Glutamatergic neuron (in vitro differentiated cells): ENCODE measurements at places on chromosomes 12 and 14.

DNA sequence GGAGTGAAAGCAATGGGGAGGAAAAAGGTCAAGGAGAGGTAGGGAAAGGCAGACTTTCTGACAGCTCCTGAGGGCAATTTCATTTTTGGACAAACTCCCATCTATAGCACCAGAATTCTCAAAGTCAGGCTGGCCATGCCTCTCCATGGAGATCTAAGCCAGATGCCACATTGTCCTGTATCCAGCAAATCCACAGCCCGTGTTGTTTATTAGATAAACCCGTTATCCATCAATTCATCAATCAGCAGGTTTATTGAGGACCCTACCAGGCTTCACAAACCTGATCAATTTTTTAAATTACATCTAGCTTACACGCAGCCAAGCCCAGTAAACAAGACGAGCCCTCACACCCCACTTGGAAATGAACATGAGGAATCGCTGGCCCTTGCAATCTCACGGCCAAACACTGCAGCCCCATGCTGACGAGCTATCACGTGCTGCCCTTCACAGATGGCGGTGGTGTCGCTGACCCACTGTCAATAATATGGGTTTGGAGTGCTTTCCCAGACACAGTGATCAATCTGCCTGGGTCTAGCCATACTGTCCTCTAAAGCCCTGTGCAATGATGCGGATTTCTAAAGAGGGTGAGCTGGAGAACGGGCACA is 332.9 kb downstream of the DPF3 start:
- no peak for DNase-seq

DNA sequence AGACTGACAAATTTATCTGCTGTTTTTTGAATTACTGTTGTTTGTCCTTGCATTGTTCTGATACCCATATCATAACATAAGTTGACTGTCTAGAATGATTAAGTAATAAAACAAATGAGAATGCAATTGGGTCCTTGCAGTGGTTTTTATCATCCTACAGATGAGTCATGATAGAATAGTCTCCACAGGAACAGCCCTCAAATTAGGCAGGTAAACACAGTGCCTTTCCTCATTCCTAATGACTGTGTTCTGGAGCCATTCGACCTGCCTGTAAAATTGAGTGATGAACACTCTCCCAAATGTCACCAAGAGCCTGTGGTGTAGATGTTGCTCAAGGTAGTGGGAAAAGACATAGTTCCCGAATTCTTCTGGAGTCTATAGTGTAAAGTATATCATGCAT is 12.3 kb downstream of the NKX2-8 start:
- no peak for DNase-seq

DNA sequence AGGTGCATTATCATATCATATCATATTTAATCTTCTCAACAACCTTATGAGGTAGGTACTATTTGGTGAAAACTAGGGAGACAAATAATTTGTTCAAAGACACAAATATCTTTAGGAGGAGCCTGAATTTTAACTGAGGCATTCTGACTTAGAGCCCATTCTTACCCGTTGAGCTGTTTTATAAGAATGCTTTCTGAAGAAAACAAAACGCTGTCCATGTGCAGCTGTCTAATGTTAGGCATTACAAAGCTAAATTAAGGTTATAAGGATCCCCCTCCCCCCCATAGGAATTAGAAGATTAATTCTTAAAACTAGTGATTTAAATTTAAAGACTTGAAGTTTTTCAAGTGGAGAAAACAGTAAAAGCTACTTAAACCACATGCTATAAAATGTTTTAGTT is 6.4 kb downstream of the KTN1 start:
- no peak for DNase-seq

- no peak for DNase-seq
Observed at GRCh38 chr12:45731190-45731775, 1.8 kb downstream of the ARID2 start.

- DNase-seq = no peak
Observed at GRCh38 chr14:55938249-55938791, 179.9 kb upstream of the PELI2 start.

DNA sequence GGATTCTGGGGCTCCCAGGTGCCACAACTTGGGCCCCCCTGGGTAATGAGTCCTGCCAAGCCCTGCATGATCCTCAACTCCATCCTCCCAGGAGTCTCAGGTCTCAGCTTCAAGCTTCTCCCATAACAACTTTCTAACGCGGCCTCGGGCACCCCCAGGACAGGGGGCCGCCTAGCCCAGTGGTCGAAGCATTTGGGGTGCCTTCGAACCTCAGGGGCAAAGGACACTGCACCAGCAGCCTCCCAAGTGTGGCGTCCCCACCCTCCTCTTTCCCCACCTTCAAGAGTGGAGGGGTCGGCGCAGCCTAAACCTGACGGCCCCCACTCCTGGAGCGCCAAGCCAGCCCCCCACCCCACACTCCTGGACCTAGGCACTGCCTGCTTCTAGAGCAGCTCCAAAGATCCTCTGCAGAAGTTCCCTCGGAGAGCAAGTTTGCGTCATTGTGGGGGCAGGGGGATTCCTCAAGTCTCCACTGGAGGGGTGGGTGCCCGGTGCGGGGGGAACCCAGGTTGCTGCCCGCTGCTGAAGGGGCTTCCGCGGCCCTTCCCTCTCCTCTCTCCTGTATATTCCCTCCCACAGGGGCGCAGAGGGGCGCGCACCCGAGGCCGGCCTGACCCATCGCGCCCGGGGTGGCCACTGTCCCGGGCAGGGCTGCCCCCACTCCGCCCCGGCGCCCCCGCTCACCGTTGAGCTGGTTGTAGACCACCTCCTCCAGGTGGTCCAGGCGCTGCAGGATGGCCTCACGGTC is 933 bp downstream of the GALNT9 start:
- no peak for DNase-seq

- peak; percentile 79 for DNase-seq
Observed at GRCh38 chr14:92990456-92991430, 67.8 kb downstream of the CHGA start.
